ENCODE measurements at places on chromosomes 6 and 20. TPM values are rescaled to one million over a fixed set of nuclear protein-coding genes. Genes with fewer than 3 reads are reported as not detected.

The AHI1 gene
- 10.2 TPM for total RNA-seq

The HLA-DPB1 gene
- total RNA-seq = not detected

The PPP1R14C gene
- total RNA-seq = 1.7 TPM

The BMP2 gene
- 0.29 TPM for total RNA-seq

The CENPQ gene
- total RNA-seq = 6.1 TPM

The ATF6B gene
- 33.9 TPM for total RNA-seq

The CYP24A1 gene
- total RNA-seq = 140 TPM

The DDX27 gene
- 58.8 TPM for total RNA-seq

The SLC9A8 gene
- total RNA-seq = 7.6 TPM

The SGK2 gene
- total RNA-seq = 6.7 TPM

The HLA-F gene
- 6.1 TPM for total RNA-seq

The HLA-C gene
- 57.1 TPM for total RNA-seq

The MOG gene
- total RNA-seq = not detected

The ANKRD66 gene
- total RNA-seq = not detected

The RAMACL gene
- 0.11 TPM for total RNA-seq

The SPATS1 gene
- not detected for total RNA-seq

The PET117 gene
- 27.0 TPM for total RNA-seq

The CDH4 gene
- total RNA-seq = 6.7 TPM

The SSTR4 gene
- total RNA-seq = 0.28 TPM

The DUSP15 gene
- total RNA-seq = 1.4 TPM

The RNF5 gene
- total RNA-seq = 45.6 TPM

The SLC17A1 gene
- 0.16 TPM for total RNA-seq

The LHFPL5 gene
- 0.12 TPM for total RNA-seq

The MATN4 gene
- total RNA-seq = 0.09 TPM

The GRM4 gene
- 0.21 TPM for total RNA-seq

The FGD2 gene
- 0.08 TPM for total RNA-seq

The RAET1L gene
- total RNA-seq = 0.35 TPM

The SEMG1 gene
- total RNA-seq = not detected

The PDYN gene
- total RNA-seq = not detected

The FAM83B gene
- not detected for total RNA-seq

The TCP11 gene
- not detected for total RNA-seq

The SLC17A3 gene
- total RNA-seq = 1.0 TPM

The PI3 gene
- total RNA-seq = 2.2 TPM

The TBXT gene
- total RNA-seq = not detected

The LY86 gene
- not detected for total RNA-seq

Measured in A549 treated with Mapracorat at 1 μM for 4 hours (cell line).